ENCODE measurements at places on chromosomes 11 and 22. TPM values are rescaled to one million over a fixed set of nuclear protein-coding genes. Genes with fewer than 3 reads are reported as not detected.

FAM180B gene
- total RNA-seq: 0.18 TPM

PANX2 gene
- 0.30 TPM for total RNA-seq

TUBGCP6 gene
- 56.4 TPM for total RNA-seq

C22orf23 gene
- total RNA-seq: not detected

Data from T-helper 2 cell treated with Interferon-gamma antibody and Interleukin-4, amounts not matched to agents 100 ng/mL and 5 ng/mL, for 36 hours (primary cell).